ENCODE measurements at places on chromosomes 7 and 10.

DNA sequence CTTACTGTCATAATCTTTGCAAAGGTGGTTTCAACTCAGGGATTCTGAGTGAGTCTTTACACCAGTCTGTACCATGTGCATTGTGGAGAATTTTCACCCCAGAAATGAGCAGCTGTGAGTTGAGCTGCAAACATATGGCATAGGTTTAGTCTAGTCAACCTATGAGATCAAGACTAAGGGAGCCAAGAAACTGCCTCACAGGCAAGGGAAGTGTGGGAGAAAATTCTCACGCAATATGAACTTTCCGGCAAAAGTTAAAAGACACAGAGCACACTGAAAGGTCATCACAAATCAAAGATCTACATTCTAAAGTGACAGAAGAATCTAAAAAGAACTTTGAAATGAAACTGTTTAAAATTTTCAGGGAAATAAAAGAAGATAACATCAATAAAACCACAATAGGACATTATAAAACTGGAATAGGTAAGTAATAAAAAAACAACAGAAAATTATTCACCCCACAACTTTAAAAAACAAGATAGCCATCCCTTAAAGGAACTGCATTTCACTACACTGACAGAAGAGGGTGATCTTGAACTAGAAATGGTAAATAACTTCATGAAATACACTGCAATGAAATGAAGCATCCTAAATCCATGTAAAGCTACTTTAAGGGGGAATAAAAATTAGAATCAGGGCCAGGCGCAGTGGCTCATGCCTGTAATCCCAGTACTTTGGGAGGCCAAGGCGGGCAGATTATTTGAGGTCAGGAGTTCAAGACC lies 63.5 kb downstream of the LGI1 start:
- no peak for DNase-seq

DNA sequence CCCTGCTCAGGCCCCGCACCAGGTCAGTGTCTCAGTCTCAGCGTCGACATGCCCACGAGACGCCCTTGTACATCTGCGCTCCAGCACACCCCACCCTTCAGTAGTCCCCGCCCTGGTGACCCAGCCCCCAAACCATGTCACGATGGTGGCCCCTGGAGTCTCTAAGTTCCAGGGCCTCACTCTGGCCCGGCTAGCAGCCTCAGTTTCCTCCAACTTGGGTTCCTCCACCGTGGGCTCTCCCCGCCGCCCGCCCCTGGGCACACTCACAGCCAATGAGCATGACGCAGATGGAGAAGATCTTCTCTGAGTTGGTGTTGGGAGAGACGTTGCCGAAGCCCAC lies 27.0 kb downstream of the KCNH2 start:
- no peak for DNase-seq

DNA sequence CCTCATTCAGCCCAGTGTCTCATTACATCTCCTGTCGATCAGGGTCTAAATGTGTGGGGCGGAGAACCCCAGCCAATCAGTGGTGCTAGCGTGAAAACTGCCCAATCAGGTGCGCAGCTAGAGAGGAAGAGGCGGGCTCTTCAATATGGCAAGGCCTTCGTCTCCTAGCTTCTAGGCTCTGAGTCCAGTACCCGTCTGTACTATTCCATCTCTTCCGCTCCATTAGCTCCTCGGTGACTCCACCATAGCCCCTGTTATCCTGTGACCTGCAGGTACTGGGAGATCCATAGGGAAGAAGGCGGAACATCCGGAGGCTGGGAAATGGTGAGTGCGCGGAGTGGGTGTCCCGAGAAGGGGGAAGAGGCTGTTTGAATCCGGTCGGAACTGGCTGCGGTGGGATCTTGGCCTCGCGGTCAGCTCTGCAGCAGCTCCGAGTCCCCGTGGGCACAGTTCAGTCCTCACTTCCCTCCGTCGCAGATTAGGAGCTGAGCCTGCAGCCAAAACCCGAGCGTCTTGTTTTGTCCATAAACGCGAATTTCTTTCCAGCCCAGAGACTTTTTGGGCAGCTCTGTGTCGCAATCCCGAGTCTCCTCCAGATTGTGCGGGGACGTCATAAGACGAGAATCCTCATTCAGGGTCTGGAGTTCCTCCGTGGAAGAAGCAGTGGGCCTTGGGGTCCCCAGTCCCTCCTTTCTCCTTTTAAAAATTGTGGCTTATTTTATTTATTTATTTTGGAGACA lies at the start of gene ZNF727:
Gene ZNF727, plus strand, starts transcription at position 134 of the 740 bp plus-strand sequence. Its CDS starts 188 bp downstream, at position 322.
- no peak for DNase-seq

- DNase-seq, result no peak
Measured at GRCh38 chr10:99537989-99538917, 5.5 kb downstream of the NKX2-3 start.

All from stimulated activated naive CD4-positive, alpha-beta T cell (primary cell).